ENCODE measurements at places on chromosomes 5 and 9. TPM values are rescaled to one million over a fixed set of nuclear protein-coding genes. Genes with fewer than 3 reads are reported as not detected.

- DNase-seq: no peak
Observed at GRCh38 chr9:128107468-128108268, 19.9 kb downstream of the PTGES2 start.

CCL21 gene
- not detected for total RNA-seq

- no peak for DNase-seq
Observed at GRCh38 chr5:73865315-73865714, 239.3 kb downstream of the ARHGEF28 start.

- DNase-seq: no peak
Observed at GRCh38 chr9:95494416-95495371, 22.1 kb downstream of the PTCH1 start.

DNA sequence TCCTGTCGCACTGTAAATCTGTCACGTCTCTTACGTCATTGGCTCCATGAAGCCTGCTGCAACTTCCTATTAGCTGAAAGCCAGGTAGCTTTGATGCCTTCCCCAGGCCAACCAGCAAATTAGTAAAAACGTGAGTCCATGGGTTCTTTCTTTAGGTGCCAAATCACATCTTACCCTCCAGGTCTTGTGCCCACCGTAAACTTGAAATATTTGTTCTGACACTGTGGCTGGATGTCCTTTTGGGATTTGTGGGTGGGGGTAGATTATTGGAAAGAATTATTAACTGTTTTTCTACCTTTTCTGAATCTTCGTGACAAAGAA lies 172.8 kb downstream of the NR3C1 start:
- DNase-seq: no peak

DNA sequence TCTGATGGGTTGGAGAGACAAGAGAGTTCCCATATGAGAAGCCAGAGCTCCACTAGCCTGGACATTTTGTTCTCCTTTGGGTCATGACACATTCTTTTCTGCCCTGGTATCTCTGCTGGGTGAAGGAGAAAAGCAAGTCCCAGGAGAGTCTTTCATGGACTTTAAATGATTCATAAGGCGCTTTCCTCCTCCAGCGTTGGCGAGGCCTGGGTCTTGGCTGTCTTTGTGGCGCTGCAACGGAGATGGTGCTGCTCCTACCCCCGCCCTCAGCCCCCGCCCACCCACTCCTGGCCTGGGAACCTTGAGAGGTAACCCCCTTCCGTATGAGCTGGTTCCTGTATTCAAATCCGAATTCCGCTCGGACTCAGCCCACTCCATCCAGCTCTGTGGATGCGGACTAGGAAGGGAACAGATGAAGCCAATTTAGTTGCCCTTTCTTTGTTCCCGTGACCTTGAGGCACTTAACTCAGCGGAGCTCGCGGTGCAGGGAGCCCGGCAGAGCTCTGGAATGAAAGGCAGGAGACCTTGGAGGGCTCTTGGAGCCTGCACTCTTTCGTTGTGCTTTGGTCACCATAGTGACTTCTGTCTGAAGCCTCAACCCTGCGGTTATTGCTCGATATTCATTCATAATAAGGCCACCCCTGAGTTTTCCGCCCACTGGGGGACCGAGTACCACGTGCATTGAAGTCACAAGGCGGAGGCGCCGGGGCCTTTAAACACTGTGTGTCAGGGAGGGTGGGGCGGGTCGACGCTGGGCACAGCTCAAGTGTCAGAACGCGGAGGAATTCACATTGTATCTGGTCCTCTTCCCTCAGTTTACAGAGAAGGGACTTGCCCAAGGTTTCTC lies 14.0 kb upstream of the PWWP2A start:
- DNase-seq: no peak

DNA sequence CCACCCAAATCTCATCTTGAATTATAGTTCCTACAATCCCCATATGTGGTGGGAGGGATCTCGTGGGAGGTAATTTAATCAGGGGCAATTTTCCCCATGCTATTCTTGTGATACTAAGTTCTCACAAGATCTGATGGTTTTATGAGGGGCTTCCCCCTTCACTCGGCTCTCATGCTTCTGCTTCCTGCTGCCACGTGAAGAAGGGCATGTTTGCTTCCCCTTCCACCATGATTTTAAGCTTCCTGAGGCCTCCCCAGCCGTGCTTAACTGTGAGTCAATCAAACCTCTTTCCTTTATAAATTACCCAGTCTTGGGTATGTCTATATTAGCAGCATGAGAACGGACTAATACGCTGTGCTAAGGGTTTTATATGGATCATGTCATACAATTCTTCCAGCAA lies 72.3 kb downstream of the TLE4 start:
- DNase-seq: no peak

DNA sequence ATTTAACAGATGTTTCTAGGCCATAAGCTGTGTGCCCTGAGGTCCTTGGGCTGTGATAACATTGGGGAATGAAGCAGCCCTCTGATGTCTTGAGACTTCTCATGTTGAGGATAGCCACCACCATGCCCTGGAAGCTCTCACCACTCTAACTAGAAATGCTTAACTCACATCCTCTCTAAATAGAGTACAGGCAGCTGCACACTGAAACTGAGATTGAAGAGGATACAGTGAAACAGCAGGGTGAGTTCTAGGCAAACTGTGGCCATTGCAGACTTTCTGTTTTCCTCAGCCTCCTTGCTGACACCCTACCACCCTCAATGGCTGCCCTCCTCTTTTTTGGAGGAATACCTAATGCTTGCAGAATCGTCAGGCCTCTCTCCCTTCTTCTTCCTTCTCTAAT lies 22.4 kb downstream of the UTP15 start:
- no peak for DNase-seq

GRCh38 chr5:9188956-9189355 lies 356.9 kb downstream of the SEMA5A start:
- DNase-seq: no peak

DNA sequence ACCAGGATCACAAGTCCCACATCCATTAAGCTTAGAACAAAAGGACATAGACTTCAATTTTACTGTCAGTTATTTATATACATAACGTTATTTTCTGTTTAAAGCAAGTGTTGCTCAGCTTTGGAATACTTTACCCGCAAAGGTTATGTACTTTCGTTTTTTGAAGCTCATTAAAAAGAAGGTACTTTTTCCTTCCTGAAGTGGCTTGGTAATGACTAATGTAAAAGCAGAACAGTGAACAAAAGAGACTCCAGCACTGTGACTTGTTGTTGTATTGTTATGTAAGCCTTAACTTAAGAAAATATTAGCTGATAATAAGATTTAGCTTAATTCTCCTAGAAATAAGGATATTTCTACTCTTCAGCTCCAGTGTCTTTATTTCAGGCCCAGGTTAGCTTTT lies 97.3 kb upstream of the SLCO6A1 start:
- no peak for DNase-seq

GRCh38 chr9:111405701-111406100 lies 75.7 kb upstream of the OR2K2 start:
- no peak for DNase-seq

DNA sequence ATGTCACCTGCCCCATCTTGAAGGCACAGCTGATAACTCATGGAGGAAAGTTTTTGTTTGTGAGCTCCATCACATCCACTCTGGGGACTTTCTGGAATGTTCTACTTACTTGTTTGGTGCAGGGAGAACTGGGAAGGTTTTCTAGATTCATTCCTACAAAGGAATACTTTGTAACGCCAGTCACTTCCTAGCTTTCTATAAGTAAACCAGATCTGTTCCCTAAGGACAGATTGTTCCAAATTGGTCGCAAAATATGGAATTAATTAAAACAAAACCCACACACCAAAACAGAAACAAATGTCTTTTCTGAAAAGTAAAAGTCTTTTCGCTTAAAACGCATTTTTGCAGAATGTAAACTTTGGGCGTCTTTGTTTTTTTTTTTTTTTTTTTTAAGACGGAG lies 167.6 kb downstream of the PDZD2 start:
- DNase-seq: no peak

CCL27 gene
- not detected for total RNA-seq

CDX1 gene
- total RNA-seq: not detected

FOXD4 gene
- 0.18 TPM for total RNA-seq

CCNJL gene
- total RNA-seq: 1.1 TPM

- DNase-seq: no peak
Observed at GRCh38 chr9:136333486-136333885, 6.1 kb downstream of the GPSM1 start.

MYMK gene
- total RNA-seq: not detected

- no peak for DNase-seq
Observed at GRCh38 chr9:134203224-134203623, 38.9 kb upstream of the RNU6ATAC start.

DNA sequence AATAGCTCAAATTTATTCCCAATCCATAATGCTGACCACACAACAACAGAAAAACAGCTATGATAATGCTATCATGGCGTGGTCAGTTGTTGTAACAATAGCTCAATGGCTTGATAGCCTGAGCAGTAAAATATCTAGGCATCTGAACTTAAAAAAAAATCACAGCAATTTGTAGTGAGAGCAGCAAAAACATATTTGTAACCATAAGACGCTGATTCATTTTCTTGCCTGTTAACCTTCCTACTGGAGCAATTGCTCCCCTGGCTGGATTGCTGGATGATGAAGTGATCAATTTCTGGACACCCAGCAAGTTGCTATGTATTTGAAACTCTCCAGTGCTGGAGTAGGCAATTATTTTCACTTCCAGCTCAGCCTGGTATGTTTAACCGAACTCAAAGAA lies 115.1 kb downstream of the PCSK1 start:
- no peak for DNase-seq

DNA sequence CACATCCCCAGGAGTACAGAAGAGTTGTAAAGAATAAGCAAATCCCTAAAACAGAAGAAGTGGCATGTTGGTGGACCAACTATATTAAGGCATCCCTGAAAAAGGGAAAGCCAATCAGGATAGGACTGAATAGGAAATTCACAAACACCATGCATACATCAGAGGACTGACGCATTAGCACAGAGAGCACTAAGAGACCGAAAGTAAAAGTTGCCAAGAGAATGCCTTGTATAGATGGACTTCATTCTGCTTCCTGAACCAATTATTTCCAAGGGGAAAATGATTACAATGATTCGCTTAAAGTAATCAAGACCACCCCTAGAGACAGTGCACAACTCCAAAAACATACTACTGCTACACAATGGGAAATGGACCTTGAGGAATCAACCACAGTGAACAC lies 33.5 kb downstream of the SHC3 start:
- DNase-seq: no peak

DNA sequence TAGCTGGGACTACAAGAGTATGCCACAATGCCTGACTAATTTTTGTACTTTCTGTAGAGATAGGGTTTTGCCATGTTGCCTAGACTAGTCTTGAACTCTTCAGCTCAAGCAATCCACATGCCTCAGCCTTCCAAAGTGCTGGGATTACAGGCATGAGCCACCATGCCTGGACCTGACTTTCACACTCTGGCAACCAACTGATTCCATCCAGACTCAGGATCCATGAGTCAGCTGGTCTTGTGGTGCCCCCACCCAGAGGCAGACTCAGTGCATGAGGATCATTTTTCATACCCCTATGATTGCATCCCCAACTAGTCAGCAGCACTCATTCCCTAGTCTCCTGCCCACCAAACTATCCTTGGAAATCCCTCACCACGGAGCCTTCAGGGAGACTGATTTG lies 375.9 kb downstream of the ANXA1 start:
- DNase-seq: no peak

- no peak for DNase-seq
Observed at GRCh38 chr9:133246991-133247390, 28.0 kb downstream of the ABO start.

GRCh38 chr5:128613766-128614165 lies 75.7 kb upstream of the FBN2 start:
- DNase-seq: no peak

CDH10 gene
- total RNA-seq: 0.04 TPM

DNA sequence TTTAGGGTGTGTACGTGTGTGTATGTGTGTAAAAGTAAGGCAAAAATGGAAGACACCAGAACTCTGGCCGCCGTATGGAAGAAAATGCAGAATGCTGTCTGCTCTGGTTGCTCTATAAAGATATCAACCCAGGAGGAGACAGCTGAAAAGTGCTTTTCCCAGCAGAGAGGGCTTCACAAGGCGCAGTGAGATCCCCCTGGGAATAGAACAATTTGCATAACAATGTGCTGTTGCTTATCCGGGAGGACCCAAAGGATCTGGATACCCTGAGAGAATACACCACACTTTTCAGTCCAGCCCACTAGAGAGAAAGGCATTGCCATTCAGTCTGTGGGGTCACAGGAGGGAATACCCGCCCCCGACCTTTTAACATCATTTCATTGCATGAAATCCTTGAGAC lies 230.6 kb downstream of the EBF1 start:
- no peak for DNase-seq

- DNase-seq: no peak
Observed at GRCh38 chr5:137022043-137022442, 477.1 kb downstream of the SPOCK1 start.
